ENCODE measurements at places on chromosomes 4 and X.

DNA sequence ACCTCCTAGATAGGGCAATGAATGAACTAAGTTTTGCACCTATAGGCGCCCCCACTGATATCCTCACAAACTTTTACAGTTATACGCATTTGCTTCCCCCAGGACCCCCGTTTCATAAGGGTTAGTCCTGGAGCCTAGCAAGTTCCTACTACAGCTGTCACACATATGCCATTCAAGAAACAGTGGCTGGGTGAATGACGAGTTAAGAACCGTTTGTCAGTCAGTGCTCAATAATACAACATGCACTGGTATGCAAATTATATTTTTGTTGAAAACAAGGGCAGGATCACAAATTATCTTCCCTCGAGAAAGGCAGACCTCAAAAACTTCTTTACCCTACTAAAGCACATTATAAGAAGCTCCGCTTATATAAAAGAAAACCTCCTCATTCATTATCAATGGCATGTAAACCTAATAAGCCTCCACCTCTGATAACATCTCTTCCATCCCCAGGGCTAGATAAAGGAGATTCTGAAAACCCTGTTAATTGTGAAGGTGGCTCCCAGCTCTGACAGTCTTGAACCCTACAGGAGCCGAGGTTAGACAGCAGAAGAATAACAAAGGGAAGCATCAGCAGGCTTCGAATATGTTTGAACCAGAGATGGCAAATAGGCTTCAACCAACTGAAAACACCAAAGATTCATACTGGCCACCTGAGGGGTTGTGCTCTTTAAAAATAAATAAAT lies 40.3 kb downstream of the AFAP1 start:
- DNase-seq, result no peak

- DNase-seq, result no peak
Observed at GRCh38 chr4:153988492-153989363, 199.8 kb upstream of the SFRP2 start.

DNA sequence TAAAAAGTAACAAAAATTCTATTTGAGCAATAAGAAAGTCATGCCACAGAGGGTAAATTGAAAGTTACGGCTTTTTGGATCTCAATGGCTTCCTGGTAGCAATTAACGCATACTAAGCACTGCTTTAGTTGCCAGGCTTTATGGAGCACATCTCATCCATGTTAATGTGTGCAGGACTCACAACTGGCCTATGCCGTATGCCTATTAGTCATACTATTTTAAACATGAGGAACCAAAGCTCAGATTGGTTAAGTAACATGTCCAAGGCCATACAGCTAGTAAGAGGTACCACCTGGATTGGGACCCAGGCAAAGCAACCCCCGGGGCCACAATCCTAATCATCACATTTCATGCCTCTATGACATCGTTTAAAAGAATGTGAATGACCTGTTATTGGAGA lies 17.1 kb downstream of the DAPP1 start:
- DNase-seq, result no peak

GRCh38 chr4:42656944-42657792 lies at the start of gene ATP8A1:
Gene ATP8A1, minus strand, starts transcription at chr4:42657105. Its CDS starts 232 bp downstream, at chr4:42656873.
- DNase-seq, result peak; percentile 64

GRCh38 chr4:81921751-81922159 lies 450.0 kb upstream of the RASGEF1B start:
- no peak for DNase-seq

- DNase-seq, result no peak
Observed at GRCh38 chr4:18214411-18215055, 193.0 kb upstream of the LCORL start.

- DNase-seq, result no peak
Observed at GRCh38 chr4:69656653-69657158, 3.7 kb upstream of the UGT2A1 start.

GRCh38 chrX:54934058-54934457 lies 13.4 kb downstream of the TRO start:
- no peak for DNase-seq

GRCh38 chr4:186651181-186651603 lies 72.5 kb downstream of the FAT1 start:
- DNase-seq, result no peak

DNA sequence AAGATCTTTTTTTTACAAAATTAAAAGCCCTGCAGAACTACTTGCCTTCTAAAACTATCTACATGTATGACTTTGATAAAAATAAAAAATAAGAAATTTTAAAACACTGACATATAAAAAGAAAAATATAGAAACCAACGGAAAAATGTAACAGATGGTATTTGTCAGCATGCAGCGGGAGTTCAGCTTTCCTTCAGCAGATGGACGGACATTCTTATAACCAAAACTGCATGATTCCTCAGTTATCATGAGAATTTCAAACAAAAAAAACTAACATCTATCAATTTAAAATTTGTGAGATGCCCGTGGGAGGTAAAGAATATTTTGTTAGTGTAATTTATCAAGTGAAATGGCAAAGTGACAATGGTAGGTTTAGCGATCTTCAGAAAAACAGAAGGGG lies 23.2 kb downstream of the RWDD4 start:
- DNase-seq, result no peak

DNA sequence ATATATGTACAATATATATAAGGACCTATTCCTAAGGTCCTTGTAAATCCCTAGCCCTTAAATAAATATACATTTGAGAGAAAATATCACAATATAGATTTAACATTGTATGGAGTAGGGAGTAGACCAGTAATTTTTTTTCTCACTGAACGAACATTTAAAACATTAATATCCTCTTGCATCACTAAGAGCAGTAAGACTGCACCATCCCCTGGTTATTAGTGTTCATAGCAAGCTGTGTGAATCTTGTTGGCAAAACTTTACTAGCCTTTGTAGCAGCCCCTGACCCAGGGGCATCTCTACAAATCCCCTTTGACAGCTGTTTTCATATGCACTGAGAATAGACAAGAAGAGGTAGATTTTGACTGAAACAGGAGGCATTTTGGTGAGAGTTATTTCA lies 146.5 kb downstream of the IL1RAPL2 start:
- DNase-seq, result no peak

- no peak for DNase-seq
Observed at GRCh38 chrX:48789366-48790220, 3.2 kb downstream of the GATA1 start.

DNA sequence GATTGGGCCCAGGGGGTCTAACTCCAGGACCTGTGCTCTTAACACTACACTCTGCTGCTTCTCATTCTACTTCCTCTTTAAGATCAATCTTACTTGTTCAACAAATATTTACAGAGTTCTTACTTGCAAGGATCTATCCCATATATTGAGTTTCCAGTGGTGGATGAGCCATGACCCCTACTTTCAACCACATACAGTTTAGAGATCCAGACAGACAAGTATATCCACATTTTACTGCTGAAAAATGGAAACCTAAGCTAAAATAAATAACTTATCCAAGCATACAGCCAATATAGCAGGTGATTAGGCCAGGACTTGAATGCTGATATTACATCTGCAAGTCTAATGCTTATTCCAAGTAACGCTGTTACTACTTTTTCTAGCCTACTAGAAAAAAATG lies 18.7 kb downstream of the TMEM150C start:
- DNase-seq, result no peak

DNA sequence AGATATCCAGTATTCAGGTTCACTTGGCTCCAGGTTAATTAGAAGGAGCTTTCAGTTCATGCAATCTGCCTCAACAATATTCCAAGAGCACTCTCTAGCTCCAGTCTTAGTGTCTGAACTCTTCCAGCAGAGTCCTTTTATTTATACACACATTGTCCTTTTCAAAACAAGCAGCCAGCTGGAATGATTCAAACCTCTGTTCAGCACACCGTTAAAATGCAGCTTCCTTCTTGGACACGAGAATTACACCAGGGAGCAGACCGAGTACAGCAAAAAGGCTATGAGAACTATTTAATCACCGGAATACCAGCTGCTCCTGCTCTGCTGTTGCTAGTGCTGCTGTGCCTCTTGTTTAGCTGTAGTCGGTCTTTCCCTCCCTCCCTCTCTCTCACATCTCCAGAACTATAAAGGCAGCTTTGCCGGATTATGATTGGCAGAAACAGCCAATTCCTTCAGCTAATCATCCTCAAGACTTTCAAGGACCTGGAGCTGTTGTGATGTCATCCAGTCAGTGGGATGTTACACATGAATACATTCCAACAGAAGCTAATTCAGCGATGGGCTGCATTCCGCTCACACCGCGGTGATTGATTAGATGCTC lies at the start of gene NDST4:
Gene NDST4 (minus strand): TSS at position 115 of the 601 bp plus-strand sequence. CDS start 36,584 bp downstream, outside the sequence.
- no peak for DNase-seq

DNA sequence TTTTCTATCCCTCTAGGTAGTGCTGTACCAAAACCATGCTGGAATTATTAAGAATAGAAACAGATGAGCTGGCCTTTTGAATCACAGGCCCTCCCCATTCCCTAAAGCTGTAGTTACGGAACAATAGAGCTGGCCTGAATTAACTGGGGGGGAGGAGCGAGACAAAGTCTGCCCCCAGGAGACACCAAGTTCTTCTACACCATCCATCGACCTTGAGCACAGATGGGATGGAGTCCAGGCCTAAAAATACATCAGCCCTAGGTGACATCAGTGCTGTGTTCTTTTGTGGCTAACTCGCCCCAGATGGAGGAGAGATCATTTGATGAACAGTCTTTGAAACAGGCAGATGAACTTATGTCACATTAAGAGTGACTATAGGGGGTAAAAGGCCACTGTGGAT lies 49.6 kb downstream of the LHFPL1 start:
- DNase-seq, result no peak

DNA sequence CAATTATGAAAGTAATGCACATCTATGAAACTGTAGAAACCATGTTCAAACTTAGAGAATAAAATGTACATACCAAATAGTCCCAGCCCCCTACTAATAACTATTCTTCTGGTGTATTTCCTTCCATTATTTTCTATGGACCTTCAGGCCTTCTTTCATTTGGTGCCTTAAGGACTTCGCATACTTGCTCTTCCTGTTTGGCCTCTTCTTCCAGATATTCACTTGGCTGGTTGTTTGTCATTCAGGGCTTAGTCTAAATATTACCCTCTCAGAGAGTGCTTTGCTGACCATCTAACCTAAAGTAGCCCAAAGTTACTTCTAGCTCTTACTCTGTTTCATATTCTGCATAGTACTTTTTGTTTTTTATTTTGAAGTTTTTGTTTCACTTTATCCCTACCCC lies 70.3 kb upstream of the ARMCX2 start:
- no peak for DNase-seq

DNA sequence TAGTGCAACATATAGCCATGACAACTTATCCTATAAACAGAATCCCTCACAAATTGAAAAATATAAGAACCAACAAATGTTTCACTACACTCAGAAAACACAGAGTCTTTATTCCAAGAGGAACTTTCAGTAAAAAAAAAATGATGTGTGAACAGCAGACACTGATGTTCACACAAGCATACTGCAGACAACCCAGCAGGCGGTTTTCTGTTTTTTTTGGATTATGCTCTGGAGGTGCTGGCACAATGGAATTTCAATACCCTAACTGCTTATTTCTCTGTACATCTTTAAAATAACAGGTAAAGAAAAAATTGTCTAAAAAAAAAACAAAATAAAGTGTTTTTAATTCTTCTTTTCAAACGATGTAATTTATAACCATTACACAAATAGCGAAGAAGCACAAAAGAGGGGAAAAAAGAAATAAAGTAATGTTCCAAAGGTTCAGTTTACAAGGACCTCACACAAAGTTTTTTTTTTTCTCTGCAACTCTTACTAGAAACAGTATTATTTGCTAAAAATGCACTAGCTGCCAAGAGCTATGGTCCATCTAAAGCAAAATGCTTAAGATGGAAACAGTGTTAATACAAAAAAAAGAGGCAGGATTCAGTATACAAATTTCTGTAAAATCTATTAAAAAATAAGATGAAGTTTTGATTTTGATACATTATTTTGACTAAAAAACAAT lies 55.3 kb downstream of the ANAPC10 start:
- no peak for DNase-seq

DNA sequence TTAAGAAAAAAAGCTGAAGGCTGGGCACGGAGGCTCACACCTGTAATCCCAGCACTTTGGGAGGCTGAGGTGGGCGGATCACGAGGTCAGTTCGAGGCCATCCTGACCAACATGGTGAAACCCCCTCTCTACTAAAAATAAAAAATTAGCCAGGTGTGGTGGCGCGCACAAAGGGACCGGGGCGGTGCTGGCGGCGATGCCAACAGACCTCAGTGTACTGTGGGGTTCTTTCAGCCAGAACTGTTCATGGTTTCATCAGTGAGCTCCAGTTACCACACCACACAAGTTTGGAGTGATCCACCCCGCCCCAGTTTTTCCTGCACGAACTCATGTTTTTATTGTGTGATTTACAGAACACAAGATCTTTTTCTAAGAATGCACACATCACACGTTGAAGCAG lies 21.2 kb upstream of the IRAK1 start:
- DNase-seq, result no peak

DNA sequence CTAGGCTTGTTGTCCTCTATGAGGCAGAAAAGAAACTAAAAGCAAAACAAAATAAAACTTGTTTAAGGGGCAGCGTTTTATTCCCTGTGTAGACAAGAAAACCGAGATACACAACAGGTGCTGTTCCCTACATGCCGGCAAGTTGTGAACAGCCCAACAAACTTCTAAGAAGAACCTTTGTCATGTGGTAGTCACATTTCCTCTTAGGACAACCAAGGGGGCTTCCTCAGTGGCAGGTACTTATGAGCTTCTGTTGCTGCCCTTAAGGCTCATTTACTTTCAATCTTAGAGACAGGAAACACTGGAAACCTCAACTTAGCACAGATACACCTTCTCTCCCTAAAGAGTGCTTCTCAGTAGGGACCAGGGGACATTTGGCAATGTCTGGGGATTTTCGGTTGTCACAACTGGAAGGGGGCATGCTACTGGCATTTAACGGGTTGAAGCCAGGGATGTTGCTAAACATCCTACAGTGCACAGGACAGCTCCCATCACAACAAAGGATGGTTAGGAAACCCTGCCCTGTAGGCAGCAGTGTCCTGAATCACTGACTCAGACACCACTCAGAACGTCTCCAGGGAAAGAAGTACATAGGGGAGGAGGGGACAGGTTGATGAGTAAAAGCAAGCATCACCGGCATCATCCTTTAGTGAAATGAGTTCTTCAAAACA lies 111.0 kb downstream of the ASB9 start:
- DNase-seq, result no peak

GRCh38 chr4:141962486-141962885 lies 326.1 kb downstream of the IL15 start:
- DNase-seq, result no peak

DNA sequence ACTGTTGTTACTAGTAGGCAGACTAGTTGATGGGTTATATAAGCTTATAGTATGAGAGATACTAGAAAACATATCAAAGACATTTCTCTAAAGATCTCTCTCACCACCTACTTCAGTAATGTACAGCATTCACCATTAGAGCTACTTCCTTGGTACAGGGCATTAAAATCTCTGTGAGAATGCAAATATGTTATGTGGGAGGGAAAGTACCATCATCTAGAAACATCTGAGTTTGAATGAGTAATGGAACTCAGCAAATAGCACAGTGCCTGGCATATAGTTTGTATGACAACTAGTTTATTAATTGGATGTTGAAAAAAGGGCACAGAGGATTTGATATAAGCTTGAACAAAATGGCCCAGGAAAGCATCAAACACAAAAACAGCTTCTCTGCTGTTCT lies 211.1 kb downstream of the GLUD2 start:
- DNase-seq, result no peak

GRCh38 chr4:69800599-69800998 lies 40.2 kb upstream of the SULT1B1 start:
- no peak for DNase-seq

- DNase-seq, result no peak
Observed at GRCh38 chr4:74244049-74244448, 64.2 kb upstream of the EPGN start.
